ENCODE measurements at places on chromosomes 6 and 20.

DNA sequence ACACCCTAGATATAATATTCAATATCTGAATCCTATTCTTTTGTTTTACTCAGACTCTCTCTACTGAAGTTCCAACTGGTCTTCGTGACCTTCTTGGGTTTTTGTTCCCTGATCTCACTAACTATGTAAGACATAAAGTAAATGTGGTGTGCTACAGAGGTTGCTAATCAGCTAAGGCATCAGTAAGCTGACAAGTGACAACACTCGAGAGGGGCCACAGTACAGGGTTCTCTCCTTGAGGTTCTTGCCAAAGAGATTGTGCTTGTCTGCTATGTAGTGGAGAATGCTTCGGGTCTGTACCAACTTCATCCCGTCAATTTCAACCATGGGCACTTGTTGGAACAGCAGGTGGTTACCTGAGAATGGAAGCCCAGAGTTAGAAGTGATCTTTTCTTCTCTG, 9.9 kb downstream of the GSTA4 start:
- DNase-seq, result no peak

- DNase-seq, result no peak
Observed at GRCh38 chr6:49570474-49571079, 20.1 kb downstream of the C6orf141 start.

DNA sequence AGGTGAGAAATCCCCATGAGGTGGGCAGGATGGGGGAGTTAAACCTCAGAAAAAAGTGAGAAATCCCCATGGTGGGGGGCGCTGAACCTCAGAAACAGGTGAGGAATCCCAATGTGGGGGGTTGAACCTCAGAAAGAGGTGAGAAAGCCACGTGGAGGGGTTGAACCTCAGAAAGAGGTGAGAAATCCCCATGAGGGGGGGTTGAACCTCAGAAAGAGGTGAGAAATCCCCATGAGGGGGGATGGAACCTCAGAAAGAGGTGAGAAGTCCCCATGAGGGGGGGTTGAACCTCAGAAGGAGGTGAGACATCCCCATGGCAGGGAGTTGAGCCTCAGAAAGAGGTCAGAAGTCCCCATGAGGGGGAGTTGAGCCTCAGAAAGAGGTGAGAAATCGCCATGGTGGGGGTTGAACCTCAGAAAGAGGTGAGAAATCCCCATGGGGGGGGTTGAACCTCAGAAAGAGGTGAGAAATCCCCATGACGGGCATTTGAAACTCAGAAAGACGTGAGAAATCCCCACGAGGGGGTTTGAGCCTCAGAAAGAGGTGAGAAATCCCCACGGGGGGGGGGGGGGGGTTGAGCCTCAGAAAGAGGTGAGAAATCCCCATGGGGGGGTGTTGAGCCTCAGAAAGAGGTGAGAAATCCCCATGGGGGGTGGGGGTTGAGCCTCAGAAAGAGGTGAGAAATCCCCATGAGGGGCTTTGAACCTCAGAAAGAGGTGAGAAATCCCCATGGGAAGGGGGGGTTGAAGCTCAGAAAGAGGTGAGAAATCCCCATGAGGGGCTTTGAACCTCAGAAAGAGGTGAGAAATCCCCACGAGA, 14.3 kb upstream of the GOPC start:
- DNase-seq, result no peak

DNA sequence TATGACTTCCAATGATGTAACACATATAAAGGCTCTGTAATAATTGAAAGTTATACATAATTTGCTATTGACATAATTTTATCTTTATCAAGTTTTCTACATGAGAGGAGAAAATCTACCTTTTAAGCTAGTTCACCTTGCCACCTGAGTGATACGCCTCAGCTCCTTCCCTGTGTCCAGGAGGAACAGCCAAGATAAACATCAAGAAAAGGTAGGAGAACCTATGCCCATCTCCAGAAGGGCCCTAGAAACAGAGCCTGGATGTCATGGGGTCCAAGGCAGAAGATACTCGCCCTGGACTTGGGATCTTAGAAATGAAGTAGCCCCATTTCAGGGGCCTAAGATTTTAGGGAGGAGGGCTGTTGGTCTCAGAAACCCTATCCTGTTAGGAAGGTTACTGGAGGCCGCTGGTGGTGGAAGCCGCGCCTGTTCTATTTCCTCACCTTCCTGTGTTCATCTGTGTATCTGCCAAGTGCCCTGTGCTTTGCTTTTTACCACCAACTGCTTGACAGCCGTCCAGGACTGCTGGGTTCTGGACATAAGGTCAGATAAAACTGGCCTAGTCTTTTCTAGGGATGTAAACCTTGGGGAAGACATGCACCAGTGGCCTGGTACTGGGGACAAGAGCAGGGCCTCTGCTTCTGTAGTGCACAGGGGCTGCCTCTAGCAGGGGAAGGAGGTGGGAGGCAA, 178.5 kb downstream of the ARID1B start:
- no peak for DNase-seq

DNA sequence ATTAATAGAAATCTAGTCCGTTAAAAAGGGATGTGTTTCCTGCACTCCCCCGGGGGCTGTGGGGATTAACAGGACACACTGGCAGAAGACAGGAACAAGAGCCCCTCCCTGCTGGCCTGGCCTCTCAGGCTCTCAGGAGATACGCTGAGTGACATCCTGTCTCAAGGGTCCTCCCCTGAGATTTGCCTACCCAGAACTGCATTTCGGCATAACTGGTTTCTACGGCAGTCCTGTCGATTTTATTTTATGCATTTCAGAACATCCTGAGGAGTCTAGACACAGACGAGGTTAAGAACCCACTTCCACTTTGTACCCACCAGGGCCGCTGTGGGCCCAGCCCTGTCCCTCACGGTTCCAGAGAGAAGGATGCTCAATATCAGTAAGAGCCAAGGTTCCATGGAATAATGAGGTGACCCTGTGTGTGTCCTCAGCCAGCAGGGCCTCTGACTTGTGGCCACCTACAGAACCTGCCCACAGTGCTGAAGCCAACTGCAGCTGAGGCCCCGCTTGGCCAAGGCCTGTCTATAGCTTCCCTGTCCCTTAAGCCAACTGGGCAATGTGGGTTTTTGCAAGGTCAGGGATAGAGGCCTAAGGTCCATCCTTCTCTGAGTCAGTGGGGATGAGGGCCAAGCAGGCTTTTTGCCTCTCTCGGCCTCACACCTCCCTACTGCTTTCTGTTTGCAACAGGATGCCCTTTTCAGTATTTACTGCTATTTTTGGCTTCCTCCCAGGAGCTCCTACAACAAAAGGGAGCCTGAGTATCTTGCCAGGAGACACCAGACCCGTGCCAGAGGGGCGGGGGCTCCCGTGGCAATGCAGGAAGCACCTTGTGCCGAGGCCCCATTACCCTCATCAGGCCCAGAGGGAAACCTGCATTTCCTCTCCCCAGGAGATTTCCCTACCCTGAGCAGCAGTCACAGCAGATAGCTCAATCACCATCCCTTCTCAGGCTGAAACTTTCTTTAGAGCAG, 14.7 kb downstream of the UQCC2 start:
- DNase-seq, result no peak

DNA sequence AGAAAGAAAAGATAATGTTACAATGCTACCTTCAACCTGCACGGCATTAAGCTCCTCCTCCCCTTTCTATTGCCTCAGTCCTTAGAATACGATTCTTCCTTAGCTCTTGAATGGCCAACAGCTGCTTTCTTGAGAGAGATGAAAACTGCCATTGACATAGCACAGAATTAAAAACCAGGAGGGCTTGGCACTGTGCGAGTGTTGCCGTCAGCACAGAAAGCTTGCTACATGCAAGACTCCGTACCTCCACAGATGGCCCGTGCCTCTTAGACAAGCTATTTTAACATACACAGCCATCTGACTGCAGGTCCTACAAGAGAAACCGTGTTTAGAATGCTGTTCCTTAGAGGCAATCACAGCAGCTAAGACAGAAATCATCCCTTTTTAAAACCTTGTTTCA, 51.7 kb downstream of the ALDH5A1 start:
- no peak for DNase-seq

GRCh38 chr20:45100563-45101245, at the start of gene KCNS1:
KCNS1 (minus strand) TSS chr20:45101127; CDS start chr20:45099236, 1,891 bp downstream.
- DNase-seq, result no peak

- no peak for DNase-seq
Observed at GRCh38 chr20:57664476-57664875, 44.2 kb upstream of the ZBP1 start.
